ENCODE measurements at places on chromosomes 2 and 18.

DNA sequence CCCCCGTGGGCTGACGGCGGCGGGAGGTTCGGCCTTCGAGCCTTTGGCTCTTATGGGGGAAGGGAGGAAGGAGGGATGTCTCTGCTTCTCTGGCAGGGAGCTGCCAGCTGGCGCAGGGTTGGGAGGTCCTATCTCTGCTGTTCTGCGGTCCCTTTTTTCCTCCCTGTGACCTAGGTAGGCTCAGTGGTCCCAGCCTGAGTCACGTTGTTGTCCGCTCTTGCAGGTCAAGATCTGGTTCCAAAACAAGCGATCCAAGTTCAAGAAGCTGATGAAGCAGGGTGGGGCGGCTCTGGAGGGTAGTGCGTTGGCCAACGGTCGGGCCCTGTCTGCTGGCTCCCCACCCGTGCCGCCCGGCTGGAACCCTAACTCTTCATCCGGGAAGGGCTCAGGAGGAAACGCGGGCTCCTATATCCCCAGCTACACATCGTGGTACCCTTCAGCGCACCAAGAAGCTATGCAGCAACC is 2.5 kb downstream of the DLX1 start:
- no peak for DNase-seq

GRCh38 chr2:99657691-99658258 is 168.0 kb upstream of the REV1 start:
- no peak for DNase-seq

GRCh38 chr2:98835831-98836385 is 100.1 kb downstream of the CRACDL start:
- DNase-seq: peak; percentile 69

GRCh38 chr2:85717308-85718008 is 23.3 kb downstream of the GNLY start:
- DNase-seq: no peak

DNA sequence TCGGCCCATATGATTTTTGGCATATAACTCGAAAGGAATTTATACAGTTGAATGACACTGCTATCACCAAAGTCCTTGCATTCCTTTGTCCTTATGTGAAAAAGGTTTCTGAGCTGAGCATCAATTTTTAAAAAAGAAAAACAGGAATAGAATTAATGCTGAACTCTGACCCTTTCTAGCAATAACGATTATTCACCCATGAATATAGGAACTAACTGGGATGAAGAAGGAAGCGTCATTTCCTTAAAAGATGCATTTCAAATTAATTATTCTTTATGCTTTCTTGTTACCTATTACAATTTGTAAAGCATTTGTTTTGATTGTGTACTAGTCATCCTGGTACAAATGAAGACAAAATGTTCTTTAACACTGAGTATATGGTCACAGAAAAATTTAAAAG is 19.3 kb downstream of the TMEM247 start:
- DNase-seq: no peak
